CD8-positive, alpha-beta T cell (primary cell): ENCODE measurements at places on chromosomes 5 and 9.

GRCh38 chr5:1735320-1735970 lies 64.2 kb downstream of the MRPL36 start:
- DNase-seq, result no peak

DNA sequence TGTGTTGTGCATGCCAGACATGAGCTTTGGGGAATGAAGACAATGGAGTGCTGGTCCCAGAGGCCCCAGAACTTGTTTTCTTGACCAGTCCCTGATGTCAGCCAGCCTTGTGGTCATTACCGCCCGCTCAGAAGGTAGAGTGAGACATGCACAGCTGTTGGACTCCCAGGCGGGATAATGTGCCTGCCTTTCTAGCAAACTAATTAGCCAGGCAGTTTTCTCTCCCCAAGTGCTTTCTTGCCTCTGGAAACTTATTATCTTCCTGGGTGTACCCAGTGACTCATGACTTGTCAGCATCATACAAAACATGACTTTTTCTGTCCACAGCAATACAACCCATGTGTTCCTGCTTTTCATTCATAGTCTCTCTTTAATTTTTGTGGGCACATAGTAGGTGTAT lies 131.1 kb downstream of the RMI1 start:
- no peak for DNase-seq

GRCh38 chr5:130715541-130715940 lies 449.5 kb downstream of the HINT1 start:
- DNase-seq, result no peak

DNA sequence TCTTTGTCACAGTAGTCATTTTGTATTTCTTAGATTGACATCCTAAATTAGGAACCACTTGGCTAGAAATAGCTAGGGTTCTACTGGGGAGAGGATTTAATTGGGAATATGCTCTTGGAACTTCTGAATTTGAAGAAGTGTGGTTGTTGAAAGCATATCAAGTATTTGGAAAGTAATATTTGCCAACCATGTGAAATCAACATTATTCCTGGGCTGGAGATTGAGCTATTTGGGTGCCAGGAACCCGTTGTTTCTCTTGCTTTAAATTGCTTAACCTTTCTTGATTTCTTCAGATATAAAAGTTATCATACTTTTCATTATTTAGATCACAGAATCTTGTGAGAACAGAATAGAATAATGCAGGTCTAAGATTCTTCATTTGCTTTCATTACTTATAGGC lies 178.4 kb upstream of the ELL2 start:
- DNase-seq, result no peak

DNA sequence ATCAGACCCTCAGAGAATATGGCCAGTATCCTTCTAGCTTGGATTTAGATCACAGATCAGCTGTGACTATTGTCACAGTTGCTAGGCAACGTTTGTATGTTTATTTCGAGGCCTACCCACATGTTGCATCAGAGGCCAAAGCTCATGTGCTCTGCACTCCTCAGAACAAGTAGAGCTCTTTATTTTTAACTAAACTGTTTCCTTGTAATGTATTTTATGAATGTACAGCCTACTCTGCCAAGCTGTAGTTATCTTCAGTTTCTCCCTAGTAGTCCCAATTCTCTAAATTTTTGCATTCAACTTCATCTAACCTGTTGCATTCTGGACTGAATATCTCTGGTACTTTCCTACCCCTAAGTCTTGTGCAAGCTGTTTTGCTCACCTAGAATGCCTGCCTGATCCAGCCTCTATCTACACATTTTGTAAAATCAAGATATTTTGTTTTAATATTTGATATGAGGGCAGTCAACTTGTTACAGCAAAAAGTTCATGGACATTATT lies 52.8 kb downstream of the CAST start:
- DNase-seq, result peak; percentile 30

GRCh38 chr5:179716286-179716685 lies 16.3 kb upstream of the MAML1 start:
- DNase-seq, result no peak

DNA sequence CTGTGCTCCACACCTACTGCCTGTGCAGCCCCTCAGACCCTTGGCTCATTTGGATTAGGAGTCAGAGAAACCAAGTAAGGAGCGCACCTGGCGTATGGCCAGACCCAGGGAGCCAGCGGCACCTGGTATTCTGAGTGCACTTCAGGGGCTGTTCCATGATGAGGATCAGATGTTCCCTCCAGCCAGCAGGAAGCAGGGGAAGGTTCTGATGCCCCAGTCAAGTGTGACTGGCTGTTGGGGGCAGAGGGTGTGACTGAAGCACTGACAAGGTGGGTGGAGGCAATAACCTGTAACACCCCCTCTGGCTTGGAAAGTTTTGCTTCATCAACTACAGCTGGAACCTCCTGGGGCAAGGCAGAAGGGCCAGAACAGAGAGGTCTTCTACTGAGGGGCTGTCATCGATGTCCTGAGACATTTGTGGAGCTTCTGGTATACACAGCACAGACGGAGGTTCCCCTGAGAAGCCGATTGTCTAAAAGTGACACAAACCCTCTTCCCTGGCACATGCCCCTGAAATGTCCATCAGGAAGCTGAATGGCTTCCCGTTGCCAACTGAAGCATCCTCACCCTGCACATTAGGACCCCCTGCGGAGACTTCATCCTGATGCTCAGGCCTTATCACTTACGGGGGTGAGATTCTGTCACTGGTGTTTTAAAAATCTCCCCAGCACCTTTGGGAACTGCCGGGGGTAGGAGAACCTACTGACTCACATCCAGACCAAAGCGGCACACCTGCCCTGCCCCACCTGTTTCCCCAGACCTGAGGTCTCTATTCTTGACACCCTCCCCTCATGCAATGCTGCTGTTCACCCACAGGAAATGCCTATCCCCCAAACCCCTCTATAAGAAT lies 21.1 kb downstream of the TRAF1 start:
- DNase-seq, result no peak

GRCh38 chr5:62310426-62311143 lies 4.6 kb downstream of the KIF2A start:
- no peak for DNase-seq

DNA sequence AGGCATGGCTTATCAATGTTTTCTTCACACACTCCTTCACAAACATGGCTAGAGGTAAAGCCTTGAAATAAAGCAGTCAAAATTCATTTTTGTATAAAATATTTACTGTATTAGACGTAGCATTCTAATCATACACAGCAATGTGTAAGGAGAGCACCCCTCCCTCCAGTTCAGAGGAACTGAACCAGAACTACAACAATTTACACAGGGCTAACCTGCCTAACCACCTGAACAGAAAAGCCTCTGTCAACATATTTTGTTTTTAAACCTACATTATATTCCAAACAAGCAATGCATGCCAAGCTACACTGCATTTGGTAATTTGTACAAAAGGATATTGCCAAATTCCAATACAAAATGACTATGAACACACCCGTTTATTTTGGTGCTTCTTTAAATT lies 41.6 kb downstream of the MLLT3 start:
- DNase-seq, result no peak

DNA sequence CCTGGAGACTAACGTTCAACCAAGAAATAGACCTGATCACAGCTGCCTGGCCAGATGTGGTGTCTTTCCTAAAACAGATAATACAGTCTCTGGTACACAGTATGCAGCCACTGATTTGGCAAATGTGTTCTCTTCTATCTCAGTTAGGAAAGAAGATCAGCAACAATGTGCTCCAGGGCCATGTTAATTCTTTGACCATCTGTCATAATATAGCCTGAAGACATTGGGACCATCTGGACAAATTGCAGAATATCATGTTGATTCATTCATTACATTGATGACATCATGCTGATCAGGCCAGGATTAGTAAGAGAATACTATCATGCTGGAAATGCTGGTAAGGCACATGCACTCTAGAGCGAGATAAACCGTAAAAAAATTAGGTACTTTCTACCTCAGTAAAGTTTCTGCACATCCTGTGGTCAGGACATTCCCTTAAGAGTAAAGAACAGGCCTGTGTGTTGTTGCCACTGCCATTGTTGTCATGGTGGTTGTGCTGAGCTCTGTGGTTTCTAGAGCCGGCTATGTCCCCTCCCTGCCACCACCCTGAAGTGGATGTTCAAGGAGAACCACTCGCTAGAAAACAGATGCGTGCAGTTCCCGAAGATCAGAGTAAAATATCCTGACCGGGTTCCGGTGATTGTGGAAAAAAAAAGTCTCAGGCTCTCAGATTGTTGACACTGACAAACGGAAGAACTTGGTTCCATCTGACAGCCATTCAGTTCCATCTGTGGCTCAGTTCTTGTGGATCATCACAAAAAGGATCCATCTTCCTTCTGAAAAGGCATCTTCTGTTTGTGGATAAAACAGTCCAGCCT lies 6.4 kb upstream of the JMY start:
- DNase-seq, result peak; percentile 10

- no peak for DNase-seq
These were observed 674.3 kb downstream of the ACTL7B start for GRCh38 chr9:108181441-108181840.

DNA sequence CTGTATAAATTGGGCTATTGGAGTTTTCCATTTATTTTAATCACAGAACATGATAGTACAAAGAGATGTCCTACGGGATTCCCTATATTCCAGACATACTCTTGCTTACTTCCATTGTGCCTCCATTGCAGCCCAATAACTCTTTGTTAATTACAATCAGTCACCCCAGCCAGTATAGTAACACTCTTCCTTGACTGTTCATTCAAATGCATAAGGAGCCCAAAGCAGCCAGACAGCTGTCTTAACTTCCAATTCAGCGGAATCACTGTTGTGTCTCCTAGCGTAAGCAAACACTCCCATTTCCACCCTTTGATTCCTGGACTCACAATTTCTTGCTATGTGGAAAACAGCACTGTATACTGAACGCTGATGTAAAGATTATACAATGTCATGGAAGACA lies 942.3 kb downstream of the TAF11L14 start:
- no peak for DNase-seq

DNA sequence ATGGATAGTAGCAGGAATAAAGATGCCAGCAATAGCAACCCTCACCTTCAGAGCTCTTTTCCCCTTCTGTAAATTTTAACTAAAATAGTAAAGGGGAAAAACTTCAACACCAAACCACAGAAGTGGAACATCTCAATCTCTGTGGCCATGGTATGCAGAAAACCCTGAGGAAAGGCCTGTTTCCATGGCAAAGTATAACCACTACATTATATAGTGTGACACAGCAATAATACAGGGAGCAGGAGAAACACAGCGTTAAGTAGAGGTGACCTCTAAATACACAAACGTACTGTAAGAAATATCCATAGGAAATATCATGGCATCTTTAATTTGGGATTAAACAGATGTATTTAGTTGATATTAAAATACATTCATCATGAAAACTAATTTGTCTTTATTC lies 106.4 kb downstream of the SLC24A2 start:
- DNase-seq, result no peak

DNA sequence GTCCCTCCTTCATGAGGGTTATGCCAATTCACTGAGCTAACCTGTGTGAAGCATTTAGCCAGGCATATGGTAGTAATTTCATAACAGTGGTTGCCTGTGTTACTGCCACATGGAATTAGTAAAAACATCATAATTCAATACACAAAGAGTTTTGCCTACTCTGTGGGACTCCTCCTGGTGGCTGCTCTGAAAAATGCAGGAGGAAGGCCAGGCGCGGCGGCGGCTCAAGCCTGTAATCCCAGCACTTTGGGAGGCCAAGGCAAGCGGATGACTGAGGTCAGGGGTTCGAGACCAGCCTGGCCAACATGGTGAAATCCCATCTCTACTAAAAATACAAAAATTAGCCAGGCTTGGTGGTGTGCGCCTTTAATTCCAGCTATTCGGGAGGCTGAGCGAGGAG lies 547.3 kb downstream of the CDK5RAP2 start:
- no peak for DNase-seq

GRCh38 chr5:137836997-137837396 lies 30.7 kb upstream of the MYOT start:
- DNase-seq, result no peak

DNA sequence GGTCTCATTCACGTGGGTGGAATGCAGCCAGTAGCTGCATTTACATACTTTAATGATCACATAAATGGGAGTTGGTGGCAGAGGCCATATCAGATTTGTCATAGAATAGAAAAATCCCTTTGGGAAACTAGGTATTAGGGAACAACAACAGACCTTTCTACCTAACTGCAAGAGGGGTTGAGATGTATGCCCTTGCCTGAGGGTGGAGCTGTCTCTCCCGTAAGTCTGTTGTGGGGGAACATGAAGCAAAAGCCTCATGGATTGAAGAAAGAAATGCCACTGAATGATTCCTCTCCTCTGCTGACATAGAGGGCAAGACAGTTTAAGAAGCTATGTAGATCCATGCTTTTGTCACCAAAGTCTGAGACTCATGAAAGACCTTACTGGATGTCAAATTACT lies 461.3 kb downstream of the SPOCK1 start:
- no peak for DNase-seq

GRCh38 chr9:30103647-30104394 lies 2280.6 kb upstream of the ACO1 start:
- no peak for DNase-seq

- DNase-seq, result no peak
These were observed 10.3 kb upstream of the YTHDC2 start for GRCh38 chr5:113503146-113503545.

- DNase-seq, result no peak
These were observed 59.4 kb upstream of the EXOC3 start for GRCh38 chr5:383621-384020.

GRCh38 chr5:32201122-32201753 lies 27.1 kb upstream of the GOLPH3 start:
- DNase-seq, result no peak
